ENCODE measurements at places on chromosomes 4 and X.

- no peak for DNase-seq
These were observed 10.0 kb downstream of the TMEM164 start for GRCh38 chrX:110012818-110013485.

DNA sequence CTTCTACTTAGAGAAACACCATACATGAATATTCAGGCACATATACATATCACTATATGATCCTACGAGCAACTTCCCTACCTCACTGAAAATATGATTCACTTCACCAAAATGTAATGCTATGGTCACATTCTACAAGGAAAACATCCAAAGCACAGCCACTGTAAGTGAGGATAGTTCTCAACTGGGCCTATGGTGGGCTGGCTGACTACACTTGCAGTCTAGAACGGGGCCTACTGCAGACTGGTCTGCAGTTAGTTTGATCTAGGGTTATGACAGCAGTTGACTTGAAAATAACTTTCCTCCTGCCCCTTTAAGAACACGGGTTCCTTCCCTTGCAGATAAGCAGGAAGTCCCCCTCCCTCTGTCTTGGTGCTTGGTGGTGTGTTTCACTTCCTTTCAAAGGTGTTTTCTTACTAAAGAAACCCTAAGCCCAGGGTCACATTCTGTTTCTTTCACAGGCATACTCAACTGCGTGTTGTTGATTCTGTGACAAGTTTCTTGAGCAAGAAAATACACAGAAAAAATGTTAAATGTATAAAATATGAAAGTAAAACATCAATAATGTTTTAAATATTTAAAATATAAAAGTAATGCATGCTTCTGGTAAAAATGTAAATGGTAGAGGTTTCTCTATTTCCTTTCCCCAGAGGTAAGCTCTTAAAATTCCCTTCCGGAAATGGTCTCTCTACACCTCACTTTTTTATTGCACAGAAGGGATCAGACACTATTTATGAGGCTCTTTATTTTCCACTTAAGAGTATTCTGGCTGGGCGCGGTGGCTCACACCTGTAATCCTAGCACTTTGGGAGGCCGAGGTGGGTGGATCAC, 18.0 kb upstream of the TMSB4X start:
- DNase-seq = peak; percentile 79

DNA sequence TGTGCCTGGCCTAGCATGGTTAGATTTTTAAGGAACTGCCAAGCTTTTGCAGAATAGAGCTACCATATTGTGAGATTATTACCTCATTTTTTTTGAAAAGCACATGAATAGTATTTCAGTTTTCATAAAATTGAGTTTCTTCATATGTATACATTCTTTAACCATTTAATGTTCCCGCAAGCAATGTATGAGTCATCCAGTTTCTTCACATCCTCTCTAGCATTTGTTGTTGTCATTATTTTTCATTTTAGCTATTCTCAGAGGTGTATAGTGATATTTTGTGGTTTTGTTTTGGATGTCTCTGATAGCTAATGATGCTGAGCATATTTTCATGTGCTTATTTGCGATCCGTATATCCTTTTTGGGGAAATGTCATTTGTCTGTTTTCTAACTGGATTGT, 74.9 kb downstream of the GLUD2 start:
- no peak for DNase-seq

DNA sequence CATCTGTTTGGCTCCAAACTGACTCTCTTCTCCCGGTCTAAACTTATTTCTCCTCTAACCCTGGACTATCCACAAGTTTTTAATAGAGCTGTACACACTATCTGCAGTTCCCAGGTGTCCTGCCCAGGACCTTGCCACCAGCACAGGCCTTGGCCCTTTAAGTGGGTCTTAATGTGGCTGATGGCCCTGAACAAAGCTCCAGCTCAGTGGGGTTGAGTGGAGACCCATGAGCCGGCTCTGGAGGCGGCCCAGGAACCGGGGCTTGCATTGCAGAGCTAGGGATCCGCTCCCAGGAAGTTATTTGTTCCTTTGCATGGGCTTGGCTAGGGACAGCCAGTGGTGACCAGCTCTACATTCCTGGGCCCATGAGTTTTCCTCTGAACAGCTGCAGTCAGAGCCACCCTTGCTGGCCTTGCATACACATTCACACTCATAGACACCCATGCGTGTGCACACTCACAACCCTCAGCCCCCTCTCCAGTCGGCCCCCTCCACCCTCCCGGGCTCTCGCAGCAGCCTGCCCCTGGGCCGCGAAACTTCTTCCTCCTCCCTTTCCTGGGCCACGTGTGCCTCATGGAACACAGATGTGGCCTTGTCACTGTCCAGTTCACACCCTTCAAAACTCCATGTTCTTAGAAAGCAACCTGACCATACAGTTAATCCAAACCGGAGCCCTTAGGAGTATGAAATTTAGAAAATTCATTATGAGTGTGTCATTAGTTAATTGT, 58.2 kb downstream of the GPR143 start:
- no peak for DNase-seq

- DNase-seq = no peak
These were observed 154.5 kb downstream of the GASK1B start for GRCh38 chr4:158018221-158018830.

GRCh38 chr4:3611778-3612177, 79.6 kb upstream of the LRPAP1 start:
- no peak for DNase-seq

DNA sequence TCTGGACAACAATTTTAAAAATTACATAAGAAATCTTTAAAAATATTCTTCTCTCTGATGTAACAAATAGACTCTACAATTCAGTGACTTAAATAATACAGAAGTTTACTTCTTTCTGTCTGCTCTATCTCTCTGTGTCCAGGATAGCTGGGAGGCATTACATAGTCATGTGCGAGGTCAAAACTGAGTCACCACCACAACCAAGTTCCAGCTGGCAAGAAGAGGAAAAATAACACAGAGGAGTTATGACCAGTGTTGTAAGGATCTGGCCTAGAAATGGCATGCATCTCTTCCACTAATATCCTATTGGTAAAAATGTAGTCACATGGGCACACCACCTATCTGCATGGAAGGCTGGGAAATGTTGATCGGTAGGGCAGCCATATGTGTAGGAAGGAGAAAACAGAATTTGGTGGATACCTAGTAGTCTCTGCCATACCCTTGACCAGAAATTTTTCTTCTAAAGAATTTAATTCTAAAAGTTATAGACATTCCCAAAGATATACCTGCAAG, 39.4 kb upstream of the WDFY3 start:
- DNase-seq = no peak

- no peak for DNase-seq
These were observed 431.6 kb downstream of the IDS start for GRCh38 chrX:149073479-149073878.

GRCh38 chr4:70196857-70197256, 1.3 kb downstream of the ODAM start:
- DNase-seq = no peak

DNA sequence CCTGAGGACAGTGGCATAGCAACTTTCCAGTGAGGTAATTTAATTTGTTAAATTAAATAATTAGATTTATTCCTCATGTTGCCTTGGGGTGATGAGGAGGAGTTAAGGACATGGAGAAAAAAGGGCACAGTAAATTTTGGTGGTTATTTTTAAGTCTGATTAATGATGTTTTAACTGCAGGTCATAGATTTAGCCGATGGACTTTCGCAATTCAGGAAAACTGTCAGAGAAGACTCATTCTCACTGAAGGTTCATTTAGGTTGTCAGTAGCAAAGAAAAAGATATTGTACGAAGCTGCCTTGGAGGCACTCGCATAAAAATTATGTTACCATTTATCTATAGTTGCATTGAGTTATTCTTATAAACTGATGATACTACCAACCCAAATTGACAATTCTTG, 164.2 kb upstream of the PITX2 start:
- DNase-seq = no peak

DNA sequence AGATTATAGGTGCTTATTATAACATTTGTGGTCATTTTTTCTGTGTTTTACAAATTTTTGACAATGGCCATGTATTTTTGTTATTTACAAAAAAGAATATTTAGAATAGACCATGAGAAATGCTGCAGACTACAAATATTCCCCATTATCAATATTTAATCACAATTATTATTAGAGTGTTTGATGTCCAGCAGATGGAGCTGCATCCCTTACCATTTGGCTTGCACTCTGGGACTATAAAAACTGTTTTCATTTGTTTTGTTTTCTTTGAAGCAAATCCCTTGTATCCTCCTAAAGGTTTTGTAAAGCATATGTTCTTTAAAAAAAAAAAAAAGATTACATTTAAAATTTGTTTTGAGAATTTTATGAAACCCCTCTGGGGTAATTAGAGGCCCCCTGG, 85.6 kb upstream of the CXorf66 start:
- DNase-seq = no peak

- no peak for DNase-seq
These were observed 67.6 kb upstream of the GUCY1A1 start for GRCh38 chr4:155599085-155599484.

- DNase-seq = no peak
These were observed 4.1 kb upstream of the SCRG1 start for GRCh38 chr4:173403051-173403450.

GRCh38 chr4:111781611-111782010, 363.6 kb upstream of the FAM241A start:
- DNase-seq = no peak

GRCh38 chrX:39477762-39478120, 620.0 kb downstream of the BCOR start:
- no peak for DNase-seq

DNA sequence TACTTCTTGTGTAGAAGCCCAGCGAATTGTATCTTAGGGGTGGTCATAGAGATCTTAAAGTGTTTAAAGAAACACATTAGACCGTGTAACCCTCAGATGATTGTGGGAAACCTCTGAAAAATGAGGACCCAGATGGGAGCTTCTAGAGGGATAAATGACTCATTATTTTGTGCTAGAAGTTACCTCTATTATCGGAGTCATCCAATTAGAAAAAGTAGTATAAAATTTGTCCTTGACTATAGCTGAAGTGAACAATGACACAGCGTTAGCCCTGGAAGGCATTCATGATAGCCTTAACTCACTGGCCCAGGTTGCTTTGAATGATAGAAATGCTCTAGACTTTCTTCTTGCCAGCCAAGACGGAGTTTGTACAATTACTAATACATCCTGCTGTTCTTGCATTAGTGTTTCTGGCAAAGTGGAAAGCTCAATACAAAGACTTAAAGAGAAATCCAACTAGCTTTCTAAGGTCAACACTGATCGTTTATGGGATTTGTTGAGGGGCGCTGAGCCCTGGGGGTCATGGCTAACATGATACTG, 178.9 kb upstream of the VEGFC start:
- DNase-seq = no peak

GRCh38 chrX:110430293-110431076, 71.8 kb downstream of the RTL9 start:
- no peak for DNase-seq

DNA sequence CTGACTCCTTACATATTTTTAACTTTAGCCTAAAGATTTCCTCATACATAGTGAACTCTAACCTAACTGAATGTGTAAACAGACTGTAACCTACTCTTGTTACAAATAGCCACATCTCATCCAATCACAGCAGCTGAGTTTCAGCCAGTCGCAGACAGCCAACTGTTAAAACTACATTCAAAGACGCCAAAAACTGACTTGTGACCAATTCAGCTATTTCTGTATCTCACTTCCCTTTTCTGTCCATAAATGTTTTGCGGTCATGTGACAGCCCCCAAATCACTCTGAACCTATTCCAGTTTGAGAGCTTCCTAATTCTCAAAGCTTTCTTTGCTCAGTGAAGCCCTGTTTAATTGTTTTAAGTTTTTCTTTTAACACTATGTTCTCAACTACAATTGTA, 2731.9 kb downstream of the ARAP2 start:
- DNase-seq = no peak

- DNase-seq = no peak
These were observed 48.5 kb downstream of the MAGEC2 start for GRCh38 chrX:142156567-142156966.

- no peak for DNase-seq
These were observed 267.9 kb downstream of the AFF2 start for GRCh38 chrX:148768296-148768695.

- DNase-seq = peak; percentile 20
These were observed 941.2 kb upstream of the TENM3 start for GRCh38 chr4:181301735-181302710.

- DNase-seq = no peak
These were observed 37.0 kb downstream of the AWAT2 start for GRCh38 chrX:70012756-70013155.

DNA sequence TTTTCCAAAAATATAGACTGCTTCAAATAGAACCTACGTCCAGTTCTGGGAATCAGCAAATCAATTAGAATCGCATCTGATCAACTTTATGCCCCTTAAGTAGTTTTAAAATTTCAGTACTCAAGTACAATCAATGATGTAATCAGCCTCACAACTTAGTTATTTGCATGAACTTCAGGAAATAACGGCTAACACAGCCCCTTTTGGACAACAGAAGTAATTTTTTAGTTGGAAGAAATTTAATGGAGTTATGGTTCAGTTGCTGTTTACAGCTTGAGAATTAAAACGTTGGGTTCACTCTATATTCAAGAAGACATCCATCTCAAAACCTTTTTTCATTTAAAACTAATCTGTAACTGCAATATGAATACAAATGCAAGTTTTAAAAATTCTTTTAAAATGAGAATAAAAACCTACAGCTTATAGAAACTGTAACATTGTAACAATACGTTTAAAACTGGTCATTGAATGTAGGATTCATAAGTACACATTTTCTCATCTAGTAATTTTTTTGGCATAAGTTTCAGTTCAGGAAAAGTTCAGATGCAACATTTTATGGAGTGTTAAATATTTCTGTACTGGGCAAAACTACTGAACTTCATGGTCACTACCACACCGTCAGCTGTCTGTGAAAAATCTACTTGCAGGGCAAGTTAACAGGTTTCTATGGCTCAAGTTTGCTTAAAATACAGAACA, 956 bp downstream of the TAPT1 start:
- no peak for DNase-seq

GRCh38 chr4:1048773-1049590, 37.6 kb downstream of the FGFRL1 start:
- no peak for DNase-seq

DNA sequence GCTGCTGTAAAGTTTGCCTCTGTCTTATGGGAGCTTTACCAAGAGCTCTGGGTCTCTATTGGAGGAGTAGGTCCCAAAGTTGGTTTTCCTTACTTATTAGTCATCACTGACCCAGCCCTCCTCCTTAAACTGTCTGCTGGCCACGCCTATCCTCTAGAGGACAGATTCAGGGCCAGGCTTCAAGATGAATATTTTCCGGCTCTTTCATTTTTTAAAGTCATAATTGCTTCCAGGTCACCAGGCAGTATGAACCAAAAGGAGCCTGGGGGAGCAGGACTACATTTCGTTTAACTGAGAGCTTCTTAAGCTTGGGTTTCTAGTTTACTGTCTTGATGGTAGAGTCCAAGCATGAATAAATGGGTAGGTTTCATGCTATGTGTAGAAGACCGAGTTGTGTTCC, 13.7 kb downstream of the BCORL1 start:
- no peak for DNase-seq

GRCh38 chr4:41014158-41014557, 200.2 kb downstream of the APBB2 start:
- no peak for DNase-seq

GRCh38 chrX:72060196-72060920, 71.4 kb downstream of the RTL5 start:
- DNase-seq = no peak
